NB4 (cell line): ENCODE measurements at places on chromosomes 3 and 15.

DNA sequence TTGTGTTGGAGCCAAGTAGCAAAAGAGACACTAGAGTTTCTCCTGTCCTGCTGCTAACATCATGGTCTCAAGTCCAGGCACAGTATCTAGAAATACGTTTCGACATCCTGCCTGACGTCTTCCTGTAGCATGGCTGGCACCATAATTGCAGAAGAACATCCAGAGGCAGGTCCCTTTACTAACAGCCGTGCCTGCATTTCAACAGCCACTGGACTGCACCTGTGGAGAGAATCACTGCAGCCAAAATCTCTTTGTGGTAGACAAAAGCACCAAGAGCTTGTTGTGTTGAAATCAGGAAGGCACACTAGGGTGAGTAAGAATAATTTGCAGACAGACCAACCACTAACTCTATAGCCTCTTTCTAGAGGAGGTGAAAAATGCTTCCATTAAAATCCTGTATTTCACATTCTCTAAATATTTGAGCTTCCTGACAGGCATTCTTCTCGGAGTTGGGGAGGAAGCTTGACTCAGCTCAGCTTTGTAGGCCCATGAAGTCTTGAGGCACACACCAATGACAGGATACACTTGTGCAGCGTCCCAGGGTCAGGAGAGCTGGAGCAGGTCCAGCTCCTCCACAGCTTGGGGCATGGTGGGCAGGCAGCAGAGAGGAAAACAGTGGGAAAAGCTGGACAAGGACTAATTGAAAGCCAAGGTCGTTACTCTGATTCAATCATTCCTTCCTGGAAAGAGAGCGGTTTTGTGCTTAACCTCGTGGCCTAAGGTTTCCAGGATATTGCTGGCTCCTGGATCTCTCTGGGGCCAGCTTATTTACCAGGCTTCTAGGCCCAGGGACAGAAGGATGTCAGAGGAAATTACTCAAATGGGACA, 244.9 kb downstream of the FAM43A start:
- DNase-seq, result peak; percentile 85

DNA sequence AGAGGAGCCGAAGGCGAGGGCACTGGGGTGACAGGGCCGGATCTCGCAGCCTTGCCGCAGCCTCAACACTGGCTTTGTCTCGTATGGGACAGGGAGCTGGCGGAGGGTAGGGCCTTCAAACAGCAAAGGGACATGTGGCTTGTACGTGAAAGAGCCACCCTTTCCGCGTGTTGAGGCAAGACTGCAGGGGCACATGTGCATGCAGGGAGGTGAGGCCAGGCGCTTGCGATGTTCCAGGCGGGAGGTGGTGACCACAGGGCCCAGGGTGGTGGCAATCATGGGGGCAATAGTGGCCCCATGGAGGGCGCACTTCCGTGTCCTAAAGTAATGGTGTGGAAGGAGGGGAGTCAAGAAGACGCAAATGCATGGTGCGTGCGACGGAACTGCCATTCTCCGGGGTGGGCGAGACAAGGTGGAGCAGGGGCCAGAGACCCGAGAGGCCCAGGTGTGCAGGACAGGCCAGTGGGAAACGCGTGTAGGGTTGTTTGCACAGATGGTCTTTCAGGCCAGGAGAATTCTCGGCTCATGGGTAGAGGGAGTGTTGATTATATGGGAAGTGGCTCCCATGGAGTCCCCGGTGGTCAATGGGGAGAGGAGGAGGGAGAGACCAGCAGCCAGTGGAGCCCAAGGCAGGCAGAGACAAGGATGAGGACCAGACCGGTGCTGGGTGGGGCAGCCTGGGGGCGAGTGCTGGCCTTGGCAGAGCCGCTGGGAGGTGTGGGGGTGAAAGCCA, 45.8 kb upstream of the PCSK6 start:
- DNase-seq, result no peak

GRCh38 chr15:81327516-81327915, 3.6 kb upstream of the STARD5 start:
- no peak for DNase-seq

DNA sequence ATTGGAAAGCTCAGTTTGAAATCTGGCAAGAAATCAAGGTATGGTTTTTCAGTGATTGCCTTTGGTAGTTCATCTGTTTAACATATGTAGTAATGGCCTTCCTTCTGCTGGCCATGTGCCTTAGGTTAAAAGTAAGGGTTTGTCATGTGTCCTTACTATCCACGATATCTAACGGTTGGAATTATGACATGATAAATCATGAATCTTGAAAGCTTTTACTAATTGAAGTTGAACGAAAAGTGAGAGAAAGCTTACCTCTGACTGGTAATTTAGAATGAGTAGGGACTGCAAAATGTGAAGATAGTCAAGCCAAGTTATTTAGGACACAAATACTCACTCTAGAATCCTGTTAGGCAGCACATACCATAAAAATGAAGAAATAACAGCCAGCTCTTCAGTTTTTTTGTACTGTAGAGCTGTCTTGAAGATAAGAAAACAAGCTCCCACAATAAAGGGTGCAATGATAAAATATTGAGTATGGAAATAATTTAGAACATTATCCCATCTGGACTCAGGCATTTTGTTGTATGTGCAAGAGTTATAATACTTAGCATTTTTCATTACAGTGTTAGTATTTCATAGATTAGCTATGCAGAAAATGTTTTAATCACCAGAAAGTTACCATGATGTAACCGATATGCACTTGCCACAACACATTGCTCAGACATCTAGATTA, 303.4 kb downstream of the ZNF385D start:
- DNase-seq, result no peak

DNA sequence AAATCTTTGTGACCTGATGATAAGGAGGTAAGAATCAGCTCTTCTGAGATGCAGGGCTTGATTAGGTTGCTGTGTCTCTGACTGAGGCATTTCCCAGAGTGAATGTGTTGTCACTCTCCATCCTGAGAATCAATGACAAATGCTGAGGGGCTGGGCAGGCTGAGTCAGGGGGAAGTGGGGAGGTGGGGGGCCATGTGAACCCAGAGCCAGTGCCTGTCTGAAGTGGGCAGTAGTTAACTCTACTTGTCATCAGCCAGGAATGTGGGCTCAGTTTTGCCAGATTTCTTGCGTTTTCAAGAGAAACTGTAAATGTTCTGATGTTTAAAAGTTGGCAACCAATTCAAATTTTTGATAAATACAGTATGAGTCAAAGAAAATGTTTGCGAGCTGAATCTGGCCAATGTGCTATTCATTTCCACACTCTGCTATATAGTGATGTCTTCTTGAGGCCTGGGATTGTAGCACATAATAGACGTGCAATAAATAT, 3.1 kb upstream of the BNC1 start:
- no peak for DNase-seq

GRCh38 chr15:65651831-65652749, 30.4 kb downstream of the SLC24A1 start:
- DNase-seq, result no peak

DNA sequence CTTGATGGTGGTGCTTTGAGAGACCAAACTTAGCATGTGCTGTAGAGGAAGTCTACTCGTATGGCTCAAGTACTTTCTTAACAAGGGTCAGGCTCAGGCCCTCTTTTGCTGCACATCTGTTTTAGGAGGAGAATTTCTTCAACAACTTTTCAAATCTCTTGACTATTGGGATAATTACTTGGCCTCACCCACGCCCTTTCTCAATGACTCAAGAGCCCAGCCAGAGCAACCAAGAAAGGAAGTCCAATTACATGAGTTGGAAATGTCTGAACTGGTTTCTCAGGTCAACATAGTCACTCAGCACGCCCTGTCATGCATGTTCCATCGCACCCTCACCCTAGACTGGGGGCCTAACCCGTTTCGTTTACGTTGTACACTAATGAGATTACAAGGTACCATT, 44.8 kb upstream of the UMPS start:
- DNase-seq, result no peak

- DNase-seq, result no peak
Observed at GRCh38 chr3:114538211-114538610, 244.4 kb downstream of the TIGIT start.

- no peak for DNase-seq
Observed at GRCh38 chr3:37028329-37028728, 35.0 kb downstream of the MLH1 start.

DNA sequence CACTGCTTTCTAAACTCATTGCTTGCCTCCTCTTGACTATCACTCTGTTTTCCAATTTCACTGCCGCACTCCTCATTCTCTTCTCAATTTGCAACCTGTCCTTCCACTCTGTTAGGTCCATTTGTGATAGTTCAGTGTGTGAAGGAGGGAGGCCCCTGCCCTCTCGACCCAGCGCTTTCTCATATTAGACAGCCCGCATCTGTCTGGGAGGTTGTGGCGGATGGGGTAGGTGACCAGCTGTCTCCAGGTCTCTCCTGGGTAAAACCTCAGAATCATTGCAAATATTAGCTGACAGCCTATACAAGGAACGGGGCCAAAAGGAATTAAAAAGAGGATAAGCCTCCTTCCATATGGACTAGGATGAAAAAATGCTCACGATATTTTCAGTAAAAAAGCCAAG, 358.3 kb downstream of the SHQ1 start:
- no peak for DNase-seq

DNA sequence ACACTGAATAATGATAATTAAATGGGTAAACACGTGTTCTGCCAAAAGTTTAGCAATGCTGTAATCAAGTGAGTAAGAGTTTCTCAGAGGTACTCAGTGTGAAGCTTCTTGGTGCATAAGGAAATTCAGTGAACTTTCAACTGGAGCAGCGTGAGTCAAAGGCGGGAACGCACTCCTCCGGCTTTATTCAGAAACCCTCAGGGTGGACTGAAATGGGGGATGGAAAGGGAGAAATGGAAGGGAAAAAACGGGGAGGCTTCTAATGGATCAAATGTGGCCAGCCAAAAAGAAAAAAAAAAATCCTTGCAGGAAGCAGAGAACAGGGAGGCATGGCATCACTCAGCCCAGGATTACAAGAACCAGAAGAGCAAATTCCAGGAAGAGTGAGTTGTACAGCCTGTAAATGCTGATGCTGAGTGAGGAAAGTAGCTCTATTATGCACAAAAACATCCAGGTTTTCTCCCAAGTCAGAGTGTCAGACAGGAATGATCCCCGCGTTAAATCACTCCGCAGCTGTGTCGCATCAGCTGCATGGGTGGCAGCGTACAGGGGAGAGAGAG, 85.3 kb downstream of the ASB7 start:
- no peak for DNase-seq

- DNase-seq, result no peak
Observed at GRCh38 chr15:66635006-66635405, 67.0 kb upstream of the SMAD6 start.

DNA sequence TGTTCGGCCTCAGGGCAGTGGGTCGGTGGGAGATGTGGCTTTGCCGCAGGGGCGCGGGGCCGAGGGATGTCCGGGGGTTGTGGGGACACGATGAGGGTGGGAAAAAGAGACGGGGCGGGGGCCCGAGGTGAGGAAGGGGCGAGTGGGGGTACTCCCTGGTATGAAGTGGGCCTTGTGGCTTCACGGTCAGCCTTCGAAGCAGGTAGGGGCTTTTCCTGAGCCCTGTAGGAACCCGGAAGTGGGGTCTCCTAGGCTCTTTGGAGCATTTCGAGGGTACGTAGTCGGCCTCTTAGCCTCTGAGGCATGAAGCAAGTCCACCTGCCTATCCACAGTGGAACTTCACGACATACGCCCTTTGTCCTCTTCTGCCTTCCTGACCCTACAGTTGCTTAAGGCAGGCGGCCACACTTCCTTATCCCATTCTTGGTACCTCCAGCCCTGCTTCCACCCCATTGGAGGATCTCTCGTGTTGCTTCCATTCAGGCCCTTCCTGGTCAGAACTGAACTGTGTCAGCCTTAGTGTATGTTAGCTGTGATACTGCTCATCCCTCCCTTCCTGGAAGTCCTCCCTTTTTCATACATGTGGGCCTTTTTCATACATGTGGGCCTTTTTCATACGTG, 389 bp downstream of the ARPC4 start:
- DNase-seq, result peak; percentile 61

DNA sequence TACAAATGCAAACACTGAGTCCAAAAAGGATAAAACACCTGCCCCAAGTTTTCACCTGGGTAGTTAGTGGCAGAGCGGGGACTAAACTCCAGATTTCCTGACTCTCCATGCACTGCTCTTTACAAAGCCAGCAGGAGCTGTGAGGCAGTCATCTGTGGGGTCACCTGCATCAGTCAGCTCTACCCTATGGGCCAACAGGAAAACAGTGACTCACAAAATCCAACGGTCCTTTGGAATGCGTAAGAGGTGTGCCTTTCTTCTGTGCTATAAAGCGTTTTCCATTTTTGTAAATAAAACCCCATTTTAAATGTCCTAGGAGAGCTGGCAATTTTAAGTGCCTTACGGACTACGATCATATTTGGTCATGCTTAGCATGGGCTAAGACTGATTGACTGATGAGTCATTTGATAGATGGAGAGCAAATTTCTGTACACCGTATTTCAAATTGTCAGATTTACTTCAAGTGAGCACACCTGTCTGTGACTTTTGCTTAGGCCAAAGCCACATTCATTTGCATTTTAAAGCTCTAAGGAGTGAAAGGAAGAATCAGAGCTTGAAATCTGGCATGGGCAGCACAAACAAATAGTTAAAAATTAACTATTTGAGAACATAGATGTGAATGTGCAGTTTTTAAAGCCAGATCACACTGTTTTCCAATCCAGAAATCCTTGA, 4.4 kb upstream of the COL8A1 start:
- no peak for DNase-seq

GRCh38 chr3:64264501-64265109, 39.3 kb upstream of the PRICKLE2 start:
- no peak for DNase-seq

DNA sequence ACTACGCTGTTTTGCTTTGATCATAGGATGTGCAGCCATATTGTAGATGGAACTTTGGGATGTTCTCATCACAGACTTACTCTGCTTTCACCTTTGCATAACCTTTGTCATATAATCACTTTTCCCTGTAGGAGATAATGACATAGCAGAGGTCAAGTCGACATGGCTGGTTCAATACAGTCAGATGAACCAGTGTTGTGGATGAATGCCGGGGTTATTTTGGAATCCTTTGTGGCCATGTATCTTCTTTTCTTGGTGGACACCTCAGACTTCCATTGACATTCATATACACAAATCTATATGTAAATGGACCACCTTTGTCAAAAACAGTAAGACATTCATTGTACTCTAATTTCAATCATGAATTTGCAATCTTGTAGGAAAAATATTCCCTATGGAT, 180.2 kb downstream of the PTPRG start:
- DNase-seq, result no peak

- DNase-seq, result no peak
Observed at GRCh38 chr3:62436785-62437184, 63.4 kb upstream of the FEZF2 start.

DNA sequence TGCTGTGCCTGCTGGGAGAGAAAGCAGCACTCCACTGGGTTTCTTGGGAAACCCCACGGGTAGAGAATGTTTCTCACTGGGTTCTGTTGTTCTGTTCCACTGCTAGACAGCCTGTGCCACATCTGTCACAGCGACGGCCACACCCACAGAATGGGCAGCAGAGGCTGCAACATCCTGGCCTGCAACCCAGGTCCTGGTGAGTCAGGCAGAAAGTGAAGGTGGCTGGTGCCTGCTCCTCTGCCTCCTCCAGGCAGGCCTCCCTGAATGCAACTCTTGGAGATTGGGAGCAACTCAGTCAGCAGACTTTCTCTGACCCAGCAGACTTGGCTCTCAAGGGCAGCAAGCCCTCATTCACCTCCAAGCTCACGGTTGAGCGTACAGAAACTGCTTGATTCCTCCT, 13.0 kb downstream of the C3orf18 start:
- no peak for DNase-seq
